ENCODE measurements at places on chromosomes 3 and 15.

GRCh38 chr3:123834631-123835030, 49.5 kb downstream of the MYLK start:
- DNase-seq: no peak

- no peak for DNase-seq
Observed at GRCh38 chr3:152229692-152230091, 39.0 kb upstream of the MBNL1 start.

- DNase-seq: peak; percentile 77
Observed at GRCh38 chr3:50264383-50264963, 4.5 kb upstream of the SEMA3B start.

DNA sequence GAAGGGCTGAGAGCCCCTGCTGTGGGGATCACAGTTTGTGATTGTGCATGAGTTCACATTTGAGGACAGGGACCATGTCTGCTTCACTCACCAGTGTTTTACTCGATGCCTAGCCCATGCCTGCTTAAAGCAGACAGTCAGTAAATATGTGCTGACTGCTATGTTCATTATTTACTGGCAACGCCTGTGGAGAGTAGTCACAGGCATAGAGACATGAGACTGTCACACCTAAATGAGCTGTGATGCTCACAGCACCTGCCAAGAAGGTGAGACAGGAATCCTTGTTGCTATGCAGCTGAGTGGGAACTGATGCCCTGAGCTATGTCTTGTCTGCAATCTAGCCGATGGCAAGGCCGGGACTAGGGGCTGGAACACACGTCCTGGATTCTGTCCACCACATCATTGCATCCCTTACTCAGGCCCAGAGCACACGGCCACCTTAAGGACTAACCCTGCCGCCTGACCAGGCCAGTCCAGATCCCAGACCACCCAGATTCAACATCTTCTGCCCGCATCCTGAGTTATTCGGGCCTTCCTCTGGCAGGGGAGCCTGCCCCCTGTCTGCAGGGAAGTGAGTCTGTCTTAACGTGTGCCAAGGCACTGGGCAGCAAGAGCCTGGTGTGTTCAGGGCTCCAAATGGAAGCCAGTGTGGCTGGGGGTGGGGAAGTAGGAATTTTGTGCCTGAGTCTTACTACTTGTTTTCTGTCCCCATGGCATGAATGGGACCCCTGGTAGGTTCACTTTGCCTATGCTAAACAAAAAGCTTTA, 44.8 kb downstream of the FGD5 start:
- no peak for DNase-seq

DNA sequence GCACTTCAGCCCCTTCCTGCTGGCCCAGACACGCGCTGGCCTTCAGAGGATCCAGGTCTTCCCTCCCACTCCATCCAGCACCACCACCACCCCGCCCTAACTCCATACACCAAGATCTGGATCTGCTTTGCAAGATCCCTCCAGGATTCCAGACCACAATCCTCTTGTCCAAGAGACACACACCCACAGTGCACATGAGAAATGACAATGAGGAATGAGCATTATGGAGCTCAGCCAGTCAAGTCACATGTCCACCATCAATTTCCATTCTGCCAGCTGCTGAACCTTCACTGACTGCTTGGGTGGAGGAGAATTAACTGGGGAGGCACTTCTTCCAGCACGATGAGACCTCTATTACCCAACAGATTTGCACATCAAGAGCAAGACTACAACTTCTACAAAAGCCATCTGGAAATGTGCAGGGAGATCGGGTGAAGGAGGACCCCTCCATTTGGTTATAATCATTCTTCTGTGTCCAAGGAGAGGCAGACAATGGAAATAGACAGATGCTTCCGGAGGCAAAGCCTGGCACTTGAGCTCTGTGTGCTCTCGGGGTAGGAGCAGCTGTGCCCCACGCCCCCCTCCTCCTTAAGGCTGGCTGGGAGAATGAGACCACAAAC, 12.3 kb upstream of the SPATA12 start:
- DNase-seq: no peak

GRCh38 chr3:129038121-129038855, 22.3 kb upstream of the GP9 start:
- no peak for DNase-seq

- no peak for DNase-seq
Observed at GRCh38 chr3:158483701-158484235, 87.2 kb upstream of the MLF1 start.

DNA sequence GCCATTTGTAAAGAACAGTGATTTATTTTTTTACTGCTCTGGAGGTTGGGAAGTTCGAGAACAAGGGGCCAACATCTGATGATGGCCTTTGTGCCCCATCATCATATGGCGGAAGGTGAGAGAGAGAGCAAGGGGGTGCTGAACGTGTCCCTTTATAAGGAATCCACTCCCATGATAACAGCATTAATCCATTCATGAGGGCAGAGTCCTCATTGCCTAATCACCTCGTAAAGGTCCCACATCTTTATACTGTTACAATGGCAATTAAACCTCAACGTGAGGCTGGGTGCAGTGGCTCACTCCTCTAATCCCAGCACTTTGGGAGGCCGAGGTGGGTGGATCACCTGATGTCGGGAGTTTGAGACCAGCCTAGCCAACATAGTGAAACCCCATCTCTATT, 8.3 kb downstream of the IL12A start:
- DNase-seq: no peak

- DNase-seq: no peak
Observed at GRCh38 chr3:114623420-114624046, 329.7 kb downstream of the TIGIT start.

GRCh38 chr3:45914362-45915058, 28.2 kb downstream of the CCR9 start:
- no peak for DNase-seq

- no peak for DNase-seq
Observed at GRCh38 chr3:45106874-45107273, 39.3 kb downstream of the CDCP1 start.

All from progenitor cell of endocrine pancreas (in vitro differentiated cells).